ENCODE measurements at places on chromosomes 3 and 15.

GRCh38 chr3:39385456-39386090 is 2.4 kb downstream of the SLC25A38 start:
- DNase-seq, result no peak

- DNase-seq, result no peak
These were observed 36.8 kb downstream of the TLE3 start for GRCh38 chr15:70060993-70061305.

DNA sequence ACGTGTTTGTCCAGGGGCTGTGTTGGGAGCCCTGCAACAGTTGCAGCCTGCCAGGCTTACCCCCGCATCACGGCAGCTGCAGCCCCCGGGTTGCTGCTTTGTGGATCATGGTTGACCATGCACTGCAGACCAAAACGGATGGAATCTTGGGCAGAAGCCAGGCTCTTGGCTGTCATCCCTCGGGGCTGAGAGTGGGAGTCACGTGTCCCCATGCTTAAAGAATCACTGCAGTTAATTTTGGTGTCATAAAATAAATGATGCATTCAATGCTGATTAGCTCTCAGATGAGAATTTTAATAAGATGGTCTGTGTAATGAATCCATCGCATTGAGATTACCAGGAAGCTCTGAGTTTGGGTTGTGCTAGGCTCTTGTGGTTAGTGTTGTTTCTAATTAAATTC is 115.6 kb downstream of the CHDH start:
- DNase-seq, result no peak

DNA sequence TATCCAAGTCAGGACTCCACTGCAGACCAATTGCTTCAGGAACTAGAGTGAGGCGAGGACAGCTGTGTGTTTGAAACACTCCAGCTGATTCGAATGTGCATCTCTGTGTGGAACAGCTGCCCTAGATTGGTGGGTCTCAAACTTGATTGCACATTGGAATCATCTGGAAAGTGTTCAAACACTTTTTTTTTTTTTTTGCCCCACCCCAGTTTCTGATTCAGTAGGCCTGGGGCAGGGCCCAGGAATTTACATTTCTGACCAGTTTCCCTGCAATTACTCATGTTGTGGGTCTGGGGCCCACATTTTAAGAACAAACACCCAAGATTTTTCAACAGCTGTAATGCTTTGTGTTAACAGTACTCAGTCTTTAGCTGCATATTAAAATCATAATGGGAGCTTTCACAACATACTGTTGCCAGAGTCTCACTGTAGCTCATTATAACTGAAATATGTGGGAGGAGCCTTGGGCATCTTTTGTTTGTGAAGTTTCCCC is 156.6 kb downstream of the NR1D2 start:
- no peak for DNase-seq

GRCh38 chr15:77104155-77104554 is 33.2 kb upstream of the TSPAN3 start:
- DNase-seq, result no peak

DNA sequence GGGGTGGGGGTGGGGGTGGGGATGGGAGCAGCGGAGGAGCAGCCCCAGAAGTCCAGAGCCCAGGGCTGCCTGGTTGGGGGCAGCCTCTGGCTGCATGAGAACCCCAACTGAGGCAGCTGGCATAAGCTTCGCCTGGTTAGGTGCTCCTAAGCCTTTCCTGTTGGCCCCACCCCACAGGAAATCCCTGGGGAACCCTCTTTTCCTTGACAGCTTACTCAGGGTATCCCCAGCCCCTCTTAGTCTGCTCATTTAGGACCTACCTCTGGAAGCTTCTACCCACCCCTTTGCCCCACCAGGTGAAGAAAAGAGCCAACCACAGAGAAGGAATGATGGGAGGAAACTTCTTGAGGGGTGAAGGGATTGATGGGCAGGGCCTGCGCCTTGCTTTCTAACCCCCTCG is 53.4 kb downstream of the IL20RB start:
- DNase-seq, result no peak

GRCh38 chr15:46111730-46112129 is 476.9 kb downstream of the SQOR start:
- DNase-seq, result no peak

- DNase-seq, result no peak
These were observed 69.2 kb downstream of the MAP2K5 start for GRCh38 chr15:67611370-67612369.

DNA sequence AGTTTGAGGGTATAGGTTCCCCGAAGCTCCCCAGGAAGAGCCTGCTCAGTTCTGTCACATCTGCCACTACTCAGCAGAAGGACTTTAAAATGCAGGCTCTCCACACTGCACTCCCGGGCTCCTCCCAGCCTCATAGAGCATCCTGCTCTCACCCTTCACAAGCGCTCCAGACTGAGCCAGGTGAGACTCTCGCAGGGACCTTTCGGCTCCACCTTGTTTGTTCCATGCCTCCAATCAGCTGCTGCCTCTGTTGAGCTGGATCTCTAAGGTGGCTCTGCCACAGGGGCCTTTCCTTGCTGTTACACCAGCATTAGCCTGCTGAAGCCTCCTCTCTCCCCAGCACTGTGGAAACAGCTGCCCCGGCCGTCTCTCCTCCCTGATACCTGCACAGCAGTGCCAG is 56.1 kb downstream of the SLCO3A1 start:
- no peak for DNase-seq

GRCh38 chr3:152719264-152719663 is 115.7 kb upstream of the P2RY1 start:
- DNase-seq, result no peak

GRCh38 chr15:42331235-42331634 is 28.1 kb upstream of the CAPN3 start:
- DNase-seq, result no peak

DNA sequence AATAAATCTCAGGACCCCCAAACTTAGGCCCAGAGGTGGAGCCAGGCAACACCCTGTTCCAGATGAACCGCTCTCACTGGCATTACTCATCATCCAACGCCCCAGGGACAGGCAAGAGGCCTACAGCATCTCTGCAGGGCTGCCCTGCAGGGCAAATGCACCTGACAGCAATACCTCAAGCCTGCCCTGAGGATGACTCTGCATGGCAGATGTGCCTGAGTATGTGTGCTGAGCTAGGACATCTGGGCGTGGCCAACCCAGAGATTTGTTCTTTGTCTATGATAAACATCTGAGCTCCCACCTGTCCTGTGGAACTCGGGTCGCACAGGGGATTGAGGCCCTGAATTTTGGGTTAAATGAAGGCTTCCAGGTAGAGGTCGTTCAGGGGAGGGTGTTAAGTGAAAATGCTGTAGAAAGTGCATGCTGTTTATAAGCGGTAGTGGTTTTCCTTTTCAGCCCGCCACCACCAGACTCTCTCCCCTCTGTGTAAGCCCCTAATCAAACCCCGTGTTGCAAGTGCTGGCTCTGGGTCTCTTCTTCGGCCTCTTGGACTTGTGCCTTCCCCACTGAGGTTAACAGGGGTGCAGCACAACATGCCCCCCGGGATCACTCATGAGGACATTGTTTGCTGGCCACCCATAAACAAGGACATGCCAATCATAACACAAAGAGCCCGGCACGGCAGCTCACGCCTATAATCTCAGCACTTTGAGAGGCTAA is 92.3 kb downstream of the ATP10A start:
- DNase-seq, result no peak

DNA sequence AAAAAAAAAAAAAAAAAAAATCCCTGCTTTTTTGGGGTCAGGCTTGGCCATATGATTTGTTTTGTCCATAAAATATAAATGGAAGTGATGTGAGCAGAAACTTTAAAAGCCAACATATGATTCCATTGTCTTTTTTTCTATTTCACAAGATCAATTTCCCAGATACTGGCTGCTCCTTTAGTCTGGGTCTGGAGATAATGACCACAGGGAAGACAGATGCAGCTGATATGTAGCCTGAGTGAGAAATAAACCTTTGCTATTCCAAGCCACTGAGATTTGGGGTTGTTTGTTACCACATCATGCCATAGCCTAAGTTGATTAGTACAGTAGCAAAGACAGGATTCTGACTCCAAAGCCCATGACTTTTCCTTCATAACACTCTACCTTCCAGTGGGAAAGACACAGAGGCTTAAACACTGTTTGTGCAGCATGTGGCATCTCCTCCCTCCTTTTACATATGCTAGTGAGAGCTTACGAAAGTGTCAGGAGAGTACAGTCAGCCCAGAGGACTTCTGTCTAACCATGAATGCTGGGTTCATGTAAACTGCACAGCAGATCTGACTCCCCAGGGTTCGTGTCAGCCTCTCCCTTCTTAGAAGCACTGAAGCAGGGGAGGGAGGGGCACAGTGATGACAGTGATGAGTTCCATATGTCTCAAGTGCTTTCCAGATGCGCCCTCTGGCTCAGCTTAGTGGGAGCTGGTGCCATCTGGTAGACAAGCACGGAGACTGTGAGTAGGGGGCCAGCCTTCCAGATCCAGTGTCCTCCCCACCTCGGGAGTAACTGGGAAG is 36.7 kb upstream of the SLC7A14 start:
- no peak for DNase-seq

DNA sequence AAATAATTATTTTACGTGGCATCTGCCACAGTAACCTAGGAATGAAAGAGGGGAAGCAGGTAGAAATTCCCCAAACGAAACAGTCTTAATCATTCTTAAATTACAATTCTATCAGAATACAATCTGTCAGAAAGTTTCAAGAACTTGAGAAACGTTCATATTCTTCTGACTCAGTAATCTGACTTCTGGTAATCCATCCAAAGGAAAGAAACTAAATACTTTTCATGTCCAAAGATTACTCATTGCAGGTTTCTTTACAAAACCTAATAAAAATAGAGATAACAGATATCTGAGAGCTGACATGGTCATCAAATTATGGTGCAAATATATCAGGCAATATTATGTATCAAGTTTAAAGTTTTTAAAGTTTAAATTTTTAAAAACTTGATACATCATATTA is 109.4 kb downstream of the DLG1 start:
- no peak for DNase-seq

- no peak for DNase-seq
These were observed 6.1 kb downstream of the CDHR4 start for GRCh38 chr3:49793486-49794085.

DNA sequence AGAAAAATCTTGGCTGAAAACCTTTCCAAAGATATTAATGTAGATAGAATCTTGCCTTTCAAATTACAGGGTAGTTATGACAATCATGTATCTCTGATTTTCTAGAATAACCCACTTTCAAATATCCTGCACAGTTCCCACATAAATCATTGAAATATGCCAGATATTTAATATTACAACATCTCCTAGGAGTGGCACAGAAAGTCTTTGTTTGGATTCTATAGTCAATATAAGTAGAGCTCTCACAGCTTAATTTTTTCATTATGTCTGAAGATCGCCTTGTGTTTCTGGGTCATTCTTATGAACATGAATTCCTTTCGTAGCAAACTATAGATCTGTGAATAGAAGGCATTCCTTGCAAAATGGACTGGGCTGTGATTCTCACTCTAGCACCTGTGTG is 5.0 kb downstream of the RARB start:
- DNase-seq, result no peak

- no peak for DNase-seq
These were observed 70.2 kb upstream of the MITF start for GRCh38 chr3:69669070-69669469.

DNA sequence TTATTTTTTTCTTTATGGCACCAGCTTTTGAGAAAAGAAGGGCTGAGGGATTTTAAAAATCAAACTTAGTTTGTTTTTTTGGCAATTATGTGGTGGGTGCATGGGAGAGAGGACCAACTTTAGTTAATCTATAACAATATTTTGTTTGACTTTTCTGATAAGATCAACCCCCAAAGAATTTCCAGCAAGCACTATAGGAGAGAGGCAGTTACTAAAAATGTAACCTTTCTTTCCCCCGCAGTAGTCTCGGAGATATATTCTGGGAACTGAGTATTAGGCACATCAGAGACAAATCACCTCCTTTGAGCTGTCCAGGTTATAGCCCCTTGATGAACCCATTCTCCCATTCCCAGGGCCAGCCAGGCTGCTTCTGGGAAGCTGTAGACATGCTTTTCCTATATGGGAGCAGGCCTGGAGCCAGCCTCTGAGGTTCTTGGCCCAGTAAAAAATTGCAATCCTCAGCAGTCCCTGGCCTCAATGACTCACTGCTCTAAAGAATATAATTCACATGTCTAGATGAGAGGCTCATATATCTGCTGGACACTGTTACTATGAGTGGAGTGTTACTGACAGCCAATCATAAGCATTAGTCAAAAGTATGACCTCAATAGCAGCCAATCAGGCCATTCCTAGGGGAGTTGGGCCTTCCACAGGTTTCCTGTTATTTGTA is 138.3 kb upstream of the AGBL1 start:
- DNase-seq, result no peak

DNA sequence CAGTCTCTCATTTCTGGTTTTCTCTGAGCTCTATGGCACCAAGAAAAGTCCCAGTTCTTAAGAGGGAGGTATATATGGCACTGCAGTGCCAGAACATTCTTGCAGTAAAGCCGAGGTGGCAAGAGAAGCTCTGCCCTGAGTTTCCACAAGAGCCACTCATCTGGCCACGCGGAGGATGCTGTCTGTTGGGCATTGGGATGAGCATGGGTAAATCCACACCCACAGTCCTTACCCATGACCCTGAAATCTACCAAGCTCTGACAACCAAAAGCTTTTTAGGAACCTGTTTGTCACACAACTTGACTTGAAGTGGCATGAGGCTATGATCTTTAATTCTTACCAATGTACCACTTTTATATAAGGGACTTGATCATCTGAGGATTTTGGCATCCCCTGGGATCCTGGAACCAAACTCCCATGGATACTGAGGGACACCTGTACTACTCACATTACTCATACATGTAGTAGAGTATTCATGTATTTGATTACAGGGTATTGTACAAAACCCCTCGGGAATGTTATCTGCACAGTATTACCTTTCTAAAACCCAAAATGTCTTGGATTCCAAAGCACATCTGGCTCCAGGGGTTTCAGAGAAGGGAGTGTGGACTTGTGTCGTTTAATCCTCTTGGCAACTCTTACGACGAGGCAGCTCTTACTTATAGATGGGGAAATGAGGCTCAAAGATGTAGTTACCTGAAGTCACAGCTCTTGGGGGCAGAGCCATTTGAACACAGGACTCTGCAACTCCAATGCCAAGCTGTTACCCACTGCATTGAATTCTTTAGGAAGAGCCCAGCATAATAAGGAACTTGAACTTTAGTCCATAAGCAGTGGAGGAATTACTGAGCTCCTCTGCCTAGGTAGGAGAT is 8.8 kb downstream of the RPL32 start:
- DNase-seq, result no peak

- no peak for DNase-seq
These were observed 17.8 kb downstream of the ABHD17C start for GRCh38 chr15:80712956-80713355.

- DNase-seq, result no peak
These were observed 625 bp downstream of the COL6A6 start for GRCh38 chr3:130517602-130518001.
